ENCODE measurements at places on chromosomes 3 and 15.

DNA sequence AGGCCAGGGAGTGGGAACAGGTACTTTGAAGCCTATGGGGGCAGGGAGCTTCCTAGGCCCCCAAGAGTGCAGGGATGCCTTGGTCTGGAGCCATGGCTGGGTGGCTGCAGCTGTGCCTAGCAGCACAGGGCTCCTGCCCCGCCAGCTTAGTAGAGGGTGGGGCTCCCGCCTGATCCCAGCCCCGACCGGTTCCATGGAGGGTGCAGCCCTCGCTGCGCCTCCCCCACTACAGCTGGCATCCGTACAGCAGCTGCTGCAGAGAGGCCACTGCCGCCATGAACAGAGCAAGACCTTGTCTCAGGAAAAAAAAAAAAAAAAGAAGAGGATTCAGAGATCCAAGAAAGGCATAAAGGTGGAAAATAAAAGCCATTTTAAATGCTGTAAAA, 277.2 kb downstream of the UBE2E2 start:
- DNase-seq: no peak

DNA sequence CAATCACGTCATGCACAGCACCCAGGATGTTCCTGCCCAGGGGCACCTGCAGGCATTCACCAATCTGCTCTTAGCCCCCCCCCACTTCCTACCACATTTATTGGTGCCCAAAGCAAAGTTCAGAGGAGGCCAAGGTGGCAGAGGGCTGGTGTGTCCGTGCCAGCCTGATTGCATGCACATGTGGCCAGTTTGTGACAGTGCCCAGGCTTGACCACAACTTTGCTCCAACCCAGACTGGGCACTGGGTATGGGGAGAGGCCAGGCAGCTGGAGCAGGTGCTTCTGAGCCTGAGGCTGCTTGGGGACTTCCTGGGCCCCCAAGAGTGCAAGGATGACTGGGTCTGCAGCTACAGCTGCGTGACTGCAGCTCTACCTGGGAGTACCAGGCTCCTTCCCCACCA, 192.3 kb upstream of the BCHE start:
- no peak for DNase-seq

- DNase-seq: no peak
These were observed 170.7 kb downstream of the OCA2 start for GRCh38 chr15:27928386-27928785.

DNA sequence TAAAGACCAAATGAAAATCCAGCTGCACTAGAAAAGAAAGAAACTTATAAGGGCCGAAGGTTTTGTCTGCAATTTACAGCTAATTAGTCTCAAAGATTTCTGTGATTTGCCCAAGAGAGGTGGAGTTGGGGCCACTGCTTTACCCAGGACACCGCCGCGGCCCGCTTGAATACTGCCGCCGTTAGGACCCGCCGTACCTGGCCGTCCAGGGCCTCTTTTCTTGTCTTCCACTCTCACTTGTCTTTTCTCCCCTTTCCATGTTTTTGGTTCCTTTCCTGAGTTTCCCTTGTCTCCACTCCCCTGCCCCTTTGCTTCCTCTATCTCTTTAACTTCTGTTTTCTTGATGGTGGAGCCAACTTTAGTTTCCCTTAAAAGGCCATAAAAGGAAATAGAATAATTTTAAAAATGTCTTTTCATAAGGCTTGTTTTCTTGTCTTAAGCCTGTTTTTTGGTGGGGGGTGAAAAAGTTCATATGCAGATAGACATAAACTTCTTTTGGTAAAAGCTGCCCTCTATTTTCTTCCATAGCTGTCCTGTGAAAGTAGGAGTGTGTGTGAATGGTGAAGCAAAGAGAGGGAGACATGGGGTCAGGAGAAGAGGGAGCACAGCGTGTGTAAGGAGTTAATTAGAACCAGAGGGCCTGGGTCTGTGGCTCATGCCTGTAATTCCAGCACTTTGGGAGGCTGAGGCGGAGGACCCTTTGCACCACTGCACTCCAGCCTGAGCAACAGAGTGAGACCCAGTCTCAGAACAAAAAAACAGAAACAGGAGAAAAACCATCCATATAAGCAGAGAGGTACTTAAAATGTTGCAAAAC, 16.0 kb upstream of the CCNL1 start:
- DNase-seq: no peak

DNA sequence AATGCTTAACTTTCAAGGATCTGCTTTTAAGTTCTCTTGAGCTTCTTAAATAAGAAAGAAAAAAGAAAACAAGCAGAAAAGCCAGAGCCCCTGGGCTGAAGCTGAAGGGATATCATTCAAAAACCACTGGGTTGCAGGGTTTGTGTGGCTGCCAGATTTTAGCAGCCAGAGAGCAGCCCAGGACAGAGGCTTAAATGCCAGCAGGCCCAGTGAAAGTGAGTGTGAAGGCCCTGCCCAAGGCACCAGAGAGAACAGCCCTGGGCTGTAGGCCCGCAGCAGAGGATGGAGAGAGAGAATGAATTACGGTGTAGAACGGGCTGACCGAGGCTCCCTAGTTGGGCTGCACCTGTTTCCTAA, 106.3 kb upstream of the BOC start:
- DNase-seq: no peak

- no peak for DNase-seq
These were observed 6.4 kb downstream of the CEP97 start for GRCh38 chr3:101730839-101731238.

- no peak for DNase-seq
These were observed 42.6 kb downstream of the TNK2 start for GRCh38 chr3:195865752-195866151.

GRCh38 chr3:175410251-175410650, 551.1 kb downstream of the NAALADL2 start:
- DNase-seq: no peak

- DNase-seq: no peak
These were observed 23.1 kb downstream of the EOMES start for GRCh38 chr3:27699067-27699466.

GRCh38 chr3:52356126-52356525, 40.0 kb downstream of the DNAH1 start:
- no peak for DNase-seq

DNA sequence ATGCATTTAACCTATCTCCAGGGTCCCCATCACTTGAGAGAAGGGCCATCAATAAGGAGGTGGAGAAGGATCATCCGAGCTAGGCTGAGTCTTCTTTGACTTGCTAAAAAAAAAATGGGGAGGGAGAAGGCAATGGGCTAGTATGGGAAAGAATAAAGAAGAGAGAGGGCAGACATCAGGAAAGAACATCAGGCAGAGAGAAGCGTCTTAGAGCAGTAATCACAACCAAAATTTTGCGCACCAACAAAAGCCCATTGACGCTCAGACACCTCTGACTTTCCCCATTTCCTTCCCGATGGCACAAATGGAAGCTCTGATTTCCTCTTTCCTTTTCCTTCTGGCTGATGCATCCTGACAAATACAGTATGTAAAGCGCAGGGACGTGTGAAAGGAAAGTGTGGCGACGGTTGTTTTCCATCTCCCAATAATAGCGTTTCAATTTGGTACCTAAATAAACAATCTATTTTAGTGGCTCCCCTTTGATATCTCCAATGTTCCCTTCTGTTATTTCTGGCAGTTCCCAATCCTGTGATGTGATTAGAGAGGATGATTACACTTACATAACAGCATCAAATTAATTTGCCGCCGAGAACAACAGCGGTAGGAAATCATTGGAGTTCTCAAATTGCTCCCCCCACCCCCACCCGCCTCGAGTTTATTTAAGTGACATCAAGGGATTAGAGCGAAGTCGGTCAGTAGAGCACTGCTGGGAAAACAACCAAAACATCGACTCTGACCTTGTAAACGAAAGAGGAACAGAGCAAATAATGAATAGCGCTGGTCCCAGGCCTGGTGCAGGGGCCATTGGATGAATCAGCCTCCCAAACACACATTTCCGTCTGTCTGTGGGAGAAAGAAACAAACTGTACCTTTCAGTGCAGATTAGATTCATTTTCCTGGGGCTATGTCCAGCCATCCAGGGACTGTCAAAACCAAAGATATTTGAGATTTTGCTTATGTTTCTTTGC, 273.3 kb upstream of the ICE2 start:
- no peak for DNase-seq

DNA sequence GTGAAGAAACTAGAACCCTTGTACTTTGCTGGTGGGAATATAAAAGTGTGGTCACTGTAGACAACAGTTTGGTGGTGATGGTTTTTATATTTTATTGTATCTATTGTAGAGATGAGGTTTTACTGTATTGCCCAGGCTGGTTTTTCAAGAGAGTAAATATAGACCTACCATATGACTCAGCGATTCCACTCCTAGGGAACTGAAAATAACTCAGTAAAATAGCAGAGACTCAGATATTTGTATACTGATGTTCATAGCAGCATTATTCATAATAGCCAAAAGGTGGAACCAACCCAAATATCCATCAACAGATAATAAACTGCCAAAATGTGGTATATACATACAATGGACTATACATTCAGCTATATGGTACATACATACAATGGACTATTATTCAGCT, 68.8 kb upstream of the IL12A start:
- no peak for DNase-seq

- DNase-seq: no peak
These were observed 462.3 kb upstream of the SGO1 start for GRCh38 chr3:20648294-20648693.

- no peak for DNase-seq
These were observed 458.4 kb upstream of the ADAMTS9 start for GRCh38 chr3:65146179-65146578.

DNA sequence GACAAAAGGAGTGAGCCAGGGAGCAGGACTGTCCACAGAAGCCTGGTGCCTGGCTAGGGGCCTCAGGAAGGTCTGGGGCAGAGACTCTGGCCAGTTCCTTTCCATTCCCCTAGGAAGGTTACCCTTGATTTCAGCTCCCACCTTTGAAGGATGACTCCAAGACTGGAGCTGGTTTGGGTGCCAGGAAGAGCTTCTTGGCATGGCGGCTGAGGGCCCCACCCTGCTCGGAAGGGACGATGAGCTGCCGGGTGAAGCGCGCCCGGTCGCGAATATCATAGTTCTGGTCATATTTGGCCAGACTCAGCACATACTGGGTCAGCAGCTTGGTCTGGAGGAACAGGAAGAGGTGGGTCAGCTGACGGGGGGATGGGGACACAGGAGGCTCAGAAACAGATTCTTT, 19.4 kb upstream of the CPEB1 start:
- no peak for DNase-seq

- no peak for DNase-seq
These were observed 83.1 kb upstream of the LINGO1 start for GRCh38 chr15:77715860-77716259.

GRCh38 chr3:154184582-154184981, 63.4 kb downstream of the ARHGEF26 start:
- DNase-seq: no peak

- peak; percentile 83 for DNase-seq
These were observed 76.0 kb downstream of the HMG20A start for GRCh38 chr15:77496715-77497109.

- no peak for DNase-seq
These were observed 146.8 kb upstream of the FRMD4B start for GRCh38 chr3:69532547-69533224.

GRCh38 chr3:186964616-186965015, 34.3 kb downstream of the ST6GAL1 start:
- no peak for DNase-seq

- DNase-seq: no peak
These were observed 383.1 kb upstream of the TPRG1 start for GRCh38 chr3:188788621-188789081.

DNA sequence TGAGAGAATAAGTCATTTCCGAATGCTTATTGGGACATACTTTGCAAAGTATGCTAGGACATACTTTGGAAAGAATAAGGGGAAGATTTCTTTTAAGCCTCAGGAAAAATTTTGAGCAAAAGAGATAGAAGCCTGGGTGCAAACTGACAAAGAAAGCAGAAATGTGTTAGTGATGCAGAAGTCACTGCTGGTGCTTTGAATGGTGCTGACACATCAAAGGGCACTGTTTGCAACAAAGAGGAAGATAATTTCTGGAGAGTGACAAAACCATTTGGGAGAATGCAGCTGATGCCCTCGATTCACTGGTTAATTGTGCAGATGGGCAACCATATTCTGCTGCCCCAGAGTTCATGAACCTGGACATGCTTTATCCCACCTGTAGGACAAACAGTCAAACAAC, 11.0 kb upstream of the RAP2B start:
- DNase-seq: no peak

- DNase-seq: no peak
These were observed 14.6 kb downstream of the CAPN3 start for GRCh38 chr15:42373936-42374335.

GRCh38 chr3:170999737-171000242, 26.7 kb downstream of the SLC2A2 start:
- DNase-seq: no peak

DNA sequence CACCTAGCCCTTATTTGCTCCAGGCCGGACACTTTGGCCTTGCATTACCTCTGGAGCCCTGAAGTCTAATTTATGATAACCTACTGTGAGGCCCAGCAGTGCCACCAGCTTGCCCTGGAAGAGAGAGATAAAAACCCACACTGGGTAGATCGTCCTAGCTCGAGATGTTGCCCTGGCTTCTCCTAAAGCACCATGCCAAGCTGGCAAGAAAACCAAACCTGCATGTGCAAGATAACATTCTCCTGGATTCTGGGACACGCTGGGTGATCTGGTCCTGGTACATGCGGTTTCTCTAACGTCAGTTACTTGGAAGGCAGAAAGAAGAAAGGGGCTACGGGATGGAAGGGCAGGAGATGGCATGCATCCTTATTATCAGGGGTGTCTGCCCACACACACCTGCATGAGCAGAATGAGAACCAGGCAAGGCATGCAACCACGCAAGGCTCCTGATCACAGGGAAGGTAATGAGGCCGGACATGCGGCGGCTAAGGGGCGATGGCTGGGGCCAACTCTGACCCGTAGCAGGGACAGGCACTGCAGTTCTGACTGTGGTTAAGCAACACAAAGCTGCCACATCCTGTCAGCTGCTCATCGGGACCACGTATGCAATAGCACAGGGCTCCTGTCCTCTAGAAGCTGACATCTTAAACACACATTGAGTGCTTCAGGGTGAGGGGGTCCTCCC, 73.0 kb downstream of the OXNAD1 start:
- no peak for DNase-seq

GRCh38 chr3:189714991-189715961, 84.1 kb downstream of the TP63 start:
- DNase-seq: no peak

- DNase-seq: peak; percentile 36
These were observed 85.3 kb downstream of the LRRK1 start for GRCh38 chr15:101004500-101004899.

DNA sequence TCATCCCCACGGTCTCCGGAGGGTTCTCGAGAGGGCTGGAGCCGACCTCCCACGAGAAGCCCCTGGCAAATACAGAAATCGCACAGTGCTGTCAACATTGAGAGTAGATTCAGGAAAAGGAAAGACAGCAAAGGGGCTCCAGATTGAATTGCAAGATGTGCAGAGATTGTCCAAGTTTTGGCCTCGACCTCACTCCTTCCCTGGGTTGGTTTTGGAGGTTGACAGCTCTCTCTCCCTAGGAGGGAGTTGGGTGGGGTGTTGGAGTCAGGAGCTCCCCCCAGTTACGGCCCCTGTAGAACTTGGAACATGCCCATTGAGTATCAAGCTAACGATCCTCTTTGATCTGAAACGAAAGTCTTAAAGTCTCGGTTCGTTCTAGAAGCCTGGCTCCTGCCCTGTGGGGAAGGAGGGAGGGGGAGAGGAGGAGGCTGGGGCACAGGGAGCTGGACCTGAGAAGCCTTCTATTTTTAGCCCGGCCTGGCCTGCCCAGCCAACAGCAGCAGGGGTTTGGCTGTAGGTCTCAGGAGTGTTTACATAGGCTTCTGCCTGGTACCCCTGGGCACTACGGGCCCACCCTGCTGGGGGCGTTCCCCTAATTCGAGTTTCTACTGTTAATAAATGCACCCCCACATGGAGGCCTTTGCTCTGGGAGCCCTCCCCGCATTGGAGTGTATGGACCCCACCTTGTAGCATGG, 672 bp upstream of the KY start:
- no peak for DNase-seq
